ENCODE measurements at places on chromosomes 16 and 17. TPM values are rescaled to one million over a fixed set of nuclear protein-coding genes. Genes with fewer than 3 reads are reported as not detected.

DNA sequence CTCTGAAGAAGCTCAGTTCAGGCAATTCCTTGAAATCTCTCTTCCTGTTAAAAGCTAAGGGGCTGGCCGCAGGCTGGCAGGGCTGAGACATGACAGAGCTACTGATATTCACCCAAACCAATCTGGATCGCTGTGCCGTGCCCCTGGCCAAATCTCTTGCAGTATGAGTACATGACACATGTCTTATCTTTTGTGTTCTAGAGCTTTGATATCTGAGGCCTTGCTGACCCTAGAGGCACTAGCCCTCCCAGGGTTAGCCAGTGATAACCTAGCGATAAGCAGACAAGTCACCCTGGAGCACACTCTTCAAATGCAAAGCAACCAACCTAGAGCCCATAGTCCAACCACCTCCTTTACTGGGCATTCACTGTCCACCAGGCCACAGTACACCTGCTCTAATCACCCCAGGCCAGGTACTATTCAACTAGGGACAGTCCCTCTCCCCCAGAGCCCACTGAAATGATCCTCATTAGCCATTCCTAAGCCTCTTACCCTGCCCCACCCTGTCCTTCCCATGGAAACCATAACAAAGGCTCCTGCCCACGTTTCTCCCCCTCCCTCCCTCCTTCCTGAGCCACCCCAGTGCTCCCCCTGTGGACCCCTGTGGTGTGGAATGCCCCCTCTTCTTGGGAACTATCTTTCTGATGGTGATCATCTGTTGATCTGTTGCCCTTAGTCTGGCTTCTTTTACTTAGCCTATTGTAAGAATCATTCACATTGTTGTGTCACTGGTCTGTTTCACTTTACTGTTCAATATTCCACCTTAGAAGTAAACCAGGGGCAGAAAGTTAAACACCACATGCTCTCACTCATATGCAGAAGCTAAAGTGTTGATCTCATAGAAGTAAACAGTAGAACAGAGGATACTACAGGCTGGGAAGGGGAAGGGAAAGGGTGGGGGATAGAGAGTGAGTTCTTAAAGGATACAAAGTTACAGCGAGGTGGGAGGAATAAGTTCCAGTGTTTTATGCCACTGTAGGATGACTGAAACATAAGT is 52.5 kb downstream of the TEKT5 start:
- no peaks in the 10 kb centered on the region for H3K36me3 ChIP-seq
- peaks cover 3% of the 10 kb centered on the region for H3K4me1 ChIP-seq
- no peak for DNase-seq
- no peaks in the 10 kb centered on the region for H3K27me3 ChIP-seq

DNA sequence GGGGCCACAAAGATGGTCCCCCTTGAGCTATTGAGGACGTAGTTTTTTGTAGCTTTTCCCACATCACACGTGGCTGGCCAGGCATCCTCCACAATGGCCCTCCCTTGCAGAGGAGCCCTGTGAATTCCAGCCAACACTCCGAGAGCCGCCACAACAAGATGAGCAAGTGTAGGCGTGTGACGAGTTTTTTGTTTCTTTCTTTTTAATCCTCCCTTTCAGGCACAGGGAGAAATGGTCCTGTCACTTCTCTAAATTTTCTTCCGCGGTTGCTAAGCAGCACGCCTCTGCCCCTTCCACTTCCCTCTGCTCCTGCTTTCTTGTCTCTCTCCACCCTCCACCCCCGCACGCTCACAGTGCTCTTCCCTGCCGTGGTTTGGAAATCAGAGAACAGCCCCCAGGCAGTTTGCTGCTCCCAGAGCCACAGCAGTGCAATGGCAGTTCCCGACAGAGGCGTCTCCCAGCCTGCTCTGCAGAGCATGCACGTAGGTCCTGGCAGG is 68.0 kb upstream of the MRTFB start:
- H3K4me1 ChIP-seq: no peaks in the 10 kb centered on the region
- H3K36me3 ChIP-seq: no peaks in the 10 kb centered on the region
- DNase-seq: peak; percentile 28
- H3K27ac ChIP-seq: no peak overlapping the region

DNA sequence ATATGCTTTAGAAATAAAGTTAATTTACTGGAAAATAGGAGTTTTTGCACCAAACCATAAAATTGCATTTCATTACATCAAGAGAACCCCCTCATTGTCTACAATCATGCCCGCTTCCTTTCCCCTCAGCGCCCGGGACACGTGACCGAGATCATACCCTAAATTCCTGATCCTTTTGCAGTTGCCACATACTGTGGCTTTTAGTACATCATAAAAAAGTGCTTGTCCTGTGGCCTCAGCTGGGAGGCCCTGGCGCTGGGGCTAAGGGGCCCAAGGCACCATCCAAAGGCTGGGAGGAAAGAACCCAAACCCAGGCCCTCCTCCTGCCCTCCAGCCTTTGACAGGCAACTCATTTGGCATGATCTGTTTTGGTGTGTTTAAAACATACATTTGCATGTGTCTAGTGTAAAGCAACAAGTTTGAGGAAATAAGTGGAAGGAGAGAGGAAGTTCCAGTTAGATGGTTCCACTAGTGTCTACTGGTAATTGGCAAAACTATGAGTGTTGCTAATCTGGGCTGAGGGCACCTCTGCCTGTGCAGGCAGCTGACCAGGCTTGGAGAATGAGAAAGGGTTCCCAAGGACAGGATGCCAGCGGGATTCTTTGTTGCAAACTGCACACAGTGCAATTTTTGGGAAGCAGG is 6.0 kb downstream of the CDK5R1 start:
- H3K4me3 ChIP-seq: no peak overlapping the region
- no peak overlapping the region for H3K27ac ChIP-seq
- H3K27me3 ChIP-seq: no peaks in the 10 kb centered on the region
- no peak for DNase-seq

KRTAP4-5 gene
- total RNA-seq: not detected

OR3A2 gene
- not detected for total RNA-seq

DNASE1L2 gene
- 0.85 TPM for total RNA-seq

GRCh38 chr17:77373299-77374169 is 232.8 kb downstream of the SEC14L1 start:
- peak overlapping the region; percentile 87 for H3K27ac ChIP-seq
- DNase-seq: no peak
- H3K36me3 ChIP-seq: no peaks in the 10 kb centered on the region
- peak overlapping the region; percentile 57 for H3K4me3 ChIP-seq

RAC3 gene
- total RNA-seq: 7.0 TPM

DNA sequence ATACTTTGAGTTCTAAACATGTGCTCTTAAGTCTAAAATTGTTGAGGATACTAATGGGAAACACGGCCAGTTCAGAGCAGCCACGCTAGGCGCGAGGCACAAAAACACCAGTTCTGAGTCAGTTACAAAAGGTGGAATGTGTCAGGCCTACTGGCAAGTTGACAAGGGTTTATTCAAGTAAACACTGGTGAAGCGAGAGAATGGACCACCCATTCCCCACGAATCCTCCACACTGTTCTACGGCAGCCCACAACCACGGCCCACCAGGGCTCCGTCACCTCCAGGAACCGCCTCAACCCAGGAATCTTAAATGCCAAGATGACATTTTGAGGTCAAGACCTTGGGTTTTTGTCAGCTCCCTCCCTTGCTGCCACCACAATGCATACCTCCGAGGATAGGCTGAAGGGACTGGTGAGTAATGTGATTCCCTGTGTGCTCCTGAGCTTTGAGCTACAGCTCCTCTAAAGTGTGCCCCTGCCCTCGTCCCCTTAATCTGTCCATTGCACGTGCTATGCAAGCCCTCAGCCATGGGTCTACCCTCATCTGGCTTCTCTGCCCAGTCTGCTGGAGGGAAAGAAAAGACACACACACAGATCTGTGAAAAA is 28.5 kb upstream of the TRAP1 start:
- no peaks in the 10 kb centered on the region for H3K27me3 ChIP-seq
- H3K36me3 ChIP-seq: peaks cover 17% of the 10 kb centered on the region
- H3K27ac ChIP-seq: no peak overlapping the region
- no peaks in the 10 kb centered on the region for H3K4me1 ChIP-seq
- H3K4me3 ChIP-seq: no peak overlapping the region

WNT9B gene
- not detected for total RNA-seq

- no peaks in the 10 kb centered on the region for H3K27me3 ChIP-seq
- no peak overlapping the region for H3K4me3 ChIP-seq
- H3K36me3 ChIP-seq: no peaks in the 10 kb centered on the region
- peak; percentile 48 for DNase-seq
Observed at GRCh38 chr17:81060416-81060815, 25.5 kb downstream of the BAIAP2 start.

- H3K4me1 ChIP-seq: no peaks in the 10 kb centered on the region
- H3K27ac ChIP-seq: no peak overlapping the region
- no peaks in the 10 kb centered on the region for H3K27me3 ChIP-seq
Observed at GRCh38 chr17:41347869-41348760, 2.5 kb downstream of the KRT33A start.

TMEM238L gene
- 68.8 TPM for total RNA-seq

GRCh38 chr17:7846765-7847661 is 7.9 kb upstream of the TMEM88 start:
- no peak overlapping the region for H3K4me3 ChIP-seq
- no peak overlapping the region for H3K27ac ChIP-seq
- no peaks in the 10 kb centered on the region for H3K27me3 ChIP-seq
- peaks cover 7% of the 10 kb centered on the region for H3K4me1 ChIP-seq
- no peak for DNase-seq

TMEM132E gene
- 0.11 TPM for total RNA-seq

TBC1D3 gene
- total RNA-seq: not detected

GRCh38 chr16:12337871-12338655 is 361.5 kb downstream of the SNX29 start:
- H3K27ac ChIP-seq: no peak overlapping the region
- DNase-seq: no peak
- no peaks in the 10 kb centered on the region for H3K27me3 ChIP-seq
- no peaks in the 10 kb centered on the region for H3K36me3 ChIP-seq

DNA sequence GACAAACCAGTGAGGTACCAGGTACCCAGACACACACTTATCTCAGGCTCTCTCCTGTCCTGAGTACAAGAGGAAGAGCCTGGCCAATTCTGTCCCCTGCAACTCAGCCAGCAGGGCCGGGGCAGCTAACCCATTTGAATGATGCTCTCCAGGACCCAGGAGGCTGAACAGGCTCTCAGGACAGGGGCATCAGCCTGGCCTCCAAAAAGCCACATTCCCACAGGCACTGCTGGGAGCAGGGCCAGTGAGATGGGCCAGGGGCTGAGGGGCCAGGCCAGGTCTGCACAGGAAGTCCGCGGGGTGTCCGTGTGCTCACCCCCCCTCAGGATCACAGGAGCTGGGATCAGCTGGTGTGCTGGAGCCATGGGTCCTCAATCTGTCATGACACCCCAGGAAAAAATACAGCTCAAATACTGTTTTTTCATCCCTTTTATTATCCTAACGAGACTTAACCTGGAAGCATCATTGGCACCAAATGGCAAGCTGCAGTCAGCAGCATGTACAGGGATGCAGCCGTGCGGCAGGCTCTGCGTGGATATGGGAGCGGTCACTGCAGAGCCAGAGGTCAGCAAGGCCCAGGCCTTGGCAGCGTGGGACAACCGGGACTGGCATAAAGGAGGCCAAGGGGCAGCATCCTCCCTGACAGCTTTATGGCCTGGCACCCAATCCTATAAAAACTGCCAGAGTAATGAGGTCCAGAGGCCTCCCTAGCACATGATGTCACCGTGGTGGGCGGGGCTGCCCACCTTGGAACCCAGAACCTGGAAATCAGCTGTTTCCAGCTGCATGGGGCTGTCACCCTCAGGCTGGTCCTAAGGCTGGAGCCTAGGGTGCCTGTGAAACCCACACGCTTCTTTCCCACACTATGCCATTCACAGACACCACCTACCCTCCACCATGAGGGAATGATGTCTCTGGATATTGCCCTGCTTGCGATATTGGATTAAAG is 276.7 kb downstream of the C16orf95 start:
- H3K4me1 ChIP-seq: no peaks in the 10 kb centered on the region
- H3K27me3 ChIP-seq: no peaks in the 10 kb centered on the region

GRCh38 chr17:17580662-17581470 is 10.6 kb downstream of the PEMT start:
- no peaks in the 10 kb centered on the region for H3K4me1 ChIP-seq
- H3K4me3 ChIP-seq: no peak overlapping the region
- H3K27ac ChIP-seq: no peak overlapping the region
- H3K27me3 ChIP-seq: no peaks in the 10 kb centered on the region
- no peaks in the 10 kb centered on the region for H3K36me3 ChIP-seq

DNA sequence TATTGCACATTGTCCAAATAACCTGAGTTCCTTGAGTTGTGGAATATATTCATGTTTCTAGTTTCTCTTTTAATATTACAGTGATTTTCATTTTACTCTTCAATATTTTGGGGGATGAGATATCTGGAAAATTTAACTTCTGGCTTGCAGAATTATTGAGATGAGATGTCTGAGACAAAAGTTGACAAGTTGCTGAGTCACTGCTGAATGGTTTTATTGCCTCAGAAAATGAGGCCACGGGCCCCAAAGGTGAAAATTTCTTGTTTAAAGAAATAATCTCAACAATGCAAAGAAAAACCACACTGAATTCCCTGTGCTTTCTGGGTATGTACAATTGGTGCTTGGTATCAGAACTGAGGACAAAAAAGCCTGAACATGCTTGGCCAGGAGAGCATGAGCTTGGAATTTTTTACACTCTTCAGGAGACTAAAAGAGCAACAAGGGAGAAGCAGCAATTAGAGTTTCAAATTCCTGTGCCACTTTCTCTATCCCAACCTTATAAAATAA is 129.2 kb upstream of the TOM1L1 start:
- H3K27ac ChIP-seq: no peak overlapping the region
- H3K27me3 ChIP-seq: no peaks in the 10 kb centered on the region
- no peak overlapping the region for H3K4me3 ChIP-seq

GRCh38 chr16:29745121-29745852 is 503 bp downstream of the C16orf54 start:
- H3K27ac ChIP-seq: peak overlapping the region; percentile 16
- DNase-seq: peak; percentile 29
- no peaks in the 10 kb centered on the region for H3K4me1 ChIP-seq
- no peaks in the 10 kb centered on the region for H3K27me3 ChIP-seq
- H3K4me3 ChIP-seq: peak overlapping the region; percentile 37

LIMD2 gene
- 5.6 TPM for total RNA-seq

PER1 gene
- total RNA-seq: 43.6 TPM

All from colonic mucosa (tissue), 4 donors.